T-helper 1 cell (primary cell): ENCODE measurements at places on chromosomes 7 and 10.

DNA sequence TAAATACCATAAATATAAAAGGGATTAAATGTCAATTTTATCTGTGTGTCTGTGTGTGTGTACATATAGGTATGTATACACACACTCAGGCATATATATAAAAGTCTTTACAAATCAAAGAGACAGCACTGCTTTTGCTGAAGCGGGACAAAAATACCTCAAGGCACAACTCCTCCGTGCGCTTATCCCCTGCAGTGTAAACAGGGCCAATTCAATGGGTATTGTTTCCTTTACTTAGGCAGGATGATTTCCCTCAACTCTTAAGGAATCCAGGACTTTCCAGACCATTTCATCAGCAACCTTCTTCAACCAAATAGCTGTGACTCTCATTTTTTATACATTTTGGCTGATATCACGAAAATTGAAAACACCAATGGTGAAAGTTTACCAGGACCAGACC, 227.7 kb downstream of the CRPPA start:
- DNase-seq = no peak

- no peak for DNase-seq
Measured at GRCh38 chr10:32985341-32985764, 27.3 kb upstream of the ITGB1 start.

GRCh38 chr10:85598646-85599045, 767.9 kb downstream of the GRID1 start:
- DNase-seq = no peak

DNA sequence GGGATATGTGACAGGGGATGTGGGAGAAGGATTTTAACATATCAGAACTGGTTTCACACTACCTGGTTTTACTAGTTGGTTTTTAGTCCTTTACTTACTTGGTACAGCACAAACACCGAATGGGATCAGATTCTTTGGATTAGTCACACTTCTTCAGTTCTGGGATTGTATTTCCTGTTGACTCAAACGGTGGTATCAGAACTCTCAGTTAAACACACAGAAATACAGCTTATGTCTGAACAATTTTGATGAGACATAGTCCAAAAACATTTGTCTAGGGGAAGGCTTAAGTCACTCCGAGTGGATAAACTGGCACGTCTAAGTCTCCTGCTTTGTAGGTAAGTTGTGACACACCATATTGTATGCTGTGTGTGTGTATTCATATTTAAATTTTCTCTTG, 480.5 kb downstream of the PHTF2 start:
- DNase-seq = no peak

DNA sequence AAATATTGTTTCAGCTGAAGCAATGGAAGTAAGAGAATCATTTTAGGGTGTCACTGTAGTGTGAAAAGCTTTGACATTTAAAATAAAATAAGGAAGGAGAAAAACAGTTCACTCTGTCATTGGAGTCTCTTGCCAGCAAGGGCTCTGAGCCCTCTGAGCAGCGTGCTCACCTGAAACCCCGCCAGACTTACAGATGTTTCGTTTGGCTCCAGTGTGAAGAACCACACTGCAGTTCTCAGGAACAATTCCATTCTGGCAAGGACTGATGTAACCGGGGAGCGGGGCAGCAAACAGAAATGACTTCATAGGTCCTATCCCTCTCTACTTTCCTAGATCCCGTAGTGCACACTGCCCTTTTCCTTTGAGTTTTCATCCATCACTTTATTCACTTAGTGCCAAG, 164.3 kb downstream of the CELF2 start:
- DNase-seq = no peak

DNA sequence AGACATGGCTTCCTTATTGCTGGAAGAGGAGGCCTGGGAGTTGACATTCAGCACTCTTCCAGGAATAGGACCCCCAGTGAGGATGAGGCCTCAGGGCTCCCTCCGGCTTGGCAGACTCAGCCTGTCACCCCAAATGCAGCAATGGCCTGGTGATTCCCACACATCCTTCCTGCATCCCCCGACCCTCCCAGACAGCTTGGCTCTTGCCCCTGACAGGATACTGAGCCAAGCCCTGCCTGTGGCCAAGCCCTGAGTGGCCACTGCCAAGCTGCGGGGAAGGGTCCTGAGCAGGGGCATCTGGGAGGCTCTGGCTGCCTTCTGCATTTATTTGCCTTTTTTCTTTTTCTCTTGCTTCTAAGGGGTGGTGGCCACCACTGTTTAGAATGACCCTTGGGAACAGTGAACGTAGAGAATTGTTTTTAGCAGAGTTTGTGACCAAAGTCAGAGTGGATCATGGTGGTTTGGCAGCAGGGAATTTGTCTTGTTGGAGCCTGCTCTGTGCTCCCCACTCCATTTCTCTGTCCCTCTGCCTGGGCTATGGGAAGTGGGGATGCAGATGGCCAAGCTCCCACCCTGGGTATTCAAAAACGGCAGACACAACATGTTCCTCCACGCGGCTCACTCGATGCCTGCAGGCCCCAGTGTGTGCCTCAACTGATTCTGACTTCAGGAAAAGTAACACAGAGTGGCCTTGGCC, 4.3 kb downstream of the PGAM2 start:
- no peak for DNase-seq

DNA sequence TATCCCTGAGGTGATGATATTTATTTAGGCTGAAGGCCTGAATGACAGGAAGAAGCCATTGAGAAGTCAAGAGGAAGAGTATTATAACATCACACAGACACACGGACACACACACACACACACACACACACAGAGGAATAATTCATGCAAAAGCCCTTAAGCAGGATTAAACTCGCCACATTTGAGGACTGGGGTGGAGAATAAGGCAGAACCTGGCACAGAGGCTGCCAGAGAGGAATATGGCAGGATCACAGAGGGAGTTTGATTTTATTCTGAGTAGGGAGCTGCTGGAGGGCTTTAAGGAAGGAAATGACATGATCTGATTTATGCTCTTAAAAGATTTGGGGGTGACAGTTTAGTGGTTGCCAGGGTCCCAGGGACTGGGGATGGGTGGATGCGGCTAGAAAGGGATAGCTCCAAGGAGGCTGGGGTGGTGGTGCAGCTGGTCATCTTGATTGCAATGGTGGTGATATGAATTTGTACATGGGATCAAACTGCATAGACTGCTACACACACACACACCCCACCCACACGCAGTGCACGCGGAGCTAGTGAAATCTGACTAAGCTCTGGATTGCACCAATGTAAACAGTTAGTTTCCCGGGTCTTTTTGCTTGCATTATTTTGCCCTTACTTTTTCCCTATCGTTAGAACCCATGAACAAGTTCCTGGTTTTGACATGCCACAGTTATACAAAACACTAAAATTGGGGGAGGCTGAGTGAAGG, 11.2 kb downstream of the SMURF1 start:
- DNase-seq = no peak

DNA sequence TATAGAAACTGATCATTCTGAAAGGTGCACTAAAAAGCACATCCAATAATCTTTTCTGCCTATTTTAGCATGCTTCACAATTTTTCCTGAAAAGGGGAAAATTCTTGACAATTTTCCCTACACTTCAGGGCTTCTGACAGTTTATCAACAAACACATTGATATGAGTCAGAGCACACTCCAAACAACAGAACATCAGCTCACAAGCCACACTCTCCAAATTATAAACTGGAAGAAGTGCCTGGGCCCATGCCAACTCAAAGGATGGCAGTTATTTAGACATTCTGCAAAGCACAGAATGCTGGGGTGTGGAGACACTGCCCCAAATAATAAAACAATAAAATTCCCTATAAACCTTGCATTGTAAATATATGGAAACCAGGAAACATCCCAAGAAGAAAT, 90.8 kb downstream of the ELAPOR2 start:
- no peak for DNase-seq

- DNase-seq = no peak
Measured at GRCh38 chr10:131821378-131822012, 79.3 kb upstream of the PPP2R2D start.

GRCh38 chr10:34446049-34446448, 369.0 kb downstream of the PARD3 start:
- DNase-seq = no peak

GRCh38 chr7:44157116-44158080, 16.3 kb upstream of the MYL7 start:
- DNase-seq = no peak
